NCI-H1048 (cell line): ENCODE measurements at places on chromosomes 7 and 10.

DNA sequence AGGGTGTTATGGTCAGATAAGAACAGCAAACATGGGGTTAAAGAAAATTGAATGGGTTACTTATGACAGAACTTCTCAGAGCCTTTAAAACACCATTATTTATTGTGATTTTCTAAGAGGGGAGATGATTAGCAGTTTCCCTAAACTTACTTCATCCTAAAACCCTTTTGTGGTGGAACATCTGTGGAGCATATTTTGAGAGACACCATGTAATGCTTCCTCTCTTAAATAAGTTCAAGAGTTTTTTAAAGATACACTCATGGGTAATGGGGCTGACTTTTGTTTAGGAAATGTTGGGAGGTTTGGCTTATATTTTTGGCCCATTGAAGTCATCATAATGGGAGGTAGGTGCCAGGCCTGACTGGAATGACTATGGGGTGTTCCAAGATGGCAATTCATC is 8.4 kb upstream of the PDCD4 start:
- DNase-seq, result no peak

DNA sequence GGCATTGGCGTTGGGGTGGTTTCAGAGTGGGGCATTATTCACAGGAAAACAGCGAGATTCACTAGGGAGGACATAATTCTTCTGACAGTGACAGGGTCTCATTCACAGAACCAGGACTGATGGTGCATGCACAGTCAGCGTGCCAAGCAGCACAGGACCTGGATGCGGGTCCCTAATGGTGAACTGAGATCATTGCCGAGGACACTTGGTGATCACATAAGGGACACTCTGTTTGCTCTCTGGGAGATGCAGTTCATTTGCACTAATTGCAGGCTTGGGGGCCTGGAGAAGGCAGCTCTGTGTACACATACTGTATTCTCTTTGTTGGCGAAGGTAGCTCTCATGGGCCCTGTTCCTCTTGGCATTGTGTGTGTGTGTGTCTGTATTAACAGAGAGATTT is 716.1 kb downstream of the PHTF2 start:
- DNase-seq, result no peak

- no peak for DNase-seq
These were observed 857 bp upstream of the FOXP2 start for GRCh38 chr7:114413761-114414155.

DNA sequence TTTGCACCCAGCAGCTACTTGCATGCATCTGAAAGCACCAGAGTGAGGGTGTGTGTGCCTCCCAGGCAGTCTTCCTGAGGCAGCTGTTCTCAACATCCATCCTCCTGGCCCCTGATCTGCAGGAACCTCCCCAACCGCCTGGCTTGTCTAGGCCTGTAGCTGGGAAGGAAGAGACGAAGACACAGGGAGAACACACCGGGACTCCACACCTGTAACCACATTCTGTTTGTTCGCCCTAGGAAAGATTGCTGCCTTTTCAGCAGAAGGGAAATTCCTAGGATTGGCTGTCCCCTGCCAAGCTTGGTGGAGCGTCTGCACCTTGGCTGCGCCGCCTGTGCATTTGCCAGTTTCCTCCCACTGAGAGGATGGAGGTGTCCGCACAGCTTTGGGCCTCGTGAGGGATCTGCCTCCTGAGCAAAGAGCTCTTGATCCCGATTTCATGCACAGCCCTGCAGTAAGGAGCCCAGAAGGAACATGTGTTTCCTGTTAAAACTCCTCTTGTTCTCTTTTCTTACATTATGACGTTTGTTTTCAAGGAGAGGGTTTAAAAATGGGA is 154.6 kb downstream of the TPST1 start:
- DNase-seq, result no peak

DNA sequence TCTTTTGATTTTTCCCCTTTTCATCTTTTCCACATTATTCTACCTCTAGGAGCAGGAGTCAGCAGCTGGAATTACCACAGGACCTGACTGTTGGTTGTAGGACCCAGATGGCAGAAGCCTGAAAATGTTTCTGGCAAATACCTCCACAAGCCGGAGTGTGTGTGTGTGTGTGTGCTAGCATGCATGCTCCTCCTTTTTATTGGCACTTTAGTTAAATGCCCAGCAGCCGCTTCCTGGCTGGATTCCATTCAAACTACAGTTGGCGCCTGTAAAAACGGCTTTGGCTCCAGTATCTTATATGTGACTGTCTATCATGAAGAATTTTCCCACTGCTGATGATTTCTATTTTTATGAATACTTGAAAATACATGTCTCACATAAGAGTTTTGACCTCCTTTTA is 319.7 kb upstream of the SP4 start:
- DNase-seq, result peak; percentile 39

- no peak for DNase-seq
These were observed 10.0 kb downstream of the SFTPD start for GRCh38 chr10:79938728-79939406.

- DNase-seq, result no peak
These were observed 49.8 kb downstream of the LHPP start for GRCh38 chr10:124511205-124512039.

- DNase-seq, result no peak
These were observed 7.2 kb upstream of the HGF start for GRCh38 chr7:81776948-81777630.

DNA sequence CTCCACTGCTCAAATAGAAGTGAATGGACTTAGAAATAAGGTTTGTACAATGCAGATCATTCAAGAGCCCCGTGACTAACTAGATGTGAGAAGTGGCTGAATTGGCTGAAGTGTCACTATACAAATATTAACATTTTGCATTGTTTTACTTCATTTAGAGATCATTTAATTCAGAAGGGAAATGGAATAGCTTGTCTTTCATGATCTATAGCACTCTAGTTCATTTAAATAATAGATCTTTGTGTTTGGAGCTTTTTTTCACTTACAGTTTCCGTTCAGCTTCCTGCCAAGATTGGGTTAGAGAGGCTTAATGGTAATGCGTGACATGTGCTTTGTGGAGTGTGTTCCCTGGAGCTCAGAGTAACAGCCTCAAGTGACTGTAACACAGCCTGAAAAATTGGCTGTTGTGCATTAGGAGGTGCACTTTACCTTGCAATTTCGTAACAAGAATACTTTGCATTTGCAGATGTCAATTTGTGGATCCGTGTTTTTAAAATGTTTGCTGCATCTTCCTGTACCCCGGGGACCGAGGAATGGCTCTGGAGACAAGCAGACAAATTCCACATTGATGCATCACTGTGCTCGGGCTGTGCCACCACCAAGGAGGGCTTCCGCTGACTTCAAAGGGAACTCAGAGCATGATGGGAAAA is 170.3 kb downstream of the NRP1 start:
- no peak for DNase-seq

DNA sequence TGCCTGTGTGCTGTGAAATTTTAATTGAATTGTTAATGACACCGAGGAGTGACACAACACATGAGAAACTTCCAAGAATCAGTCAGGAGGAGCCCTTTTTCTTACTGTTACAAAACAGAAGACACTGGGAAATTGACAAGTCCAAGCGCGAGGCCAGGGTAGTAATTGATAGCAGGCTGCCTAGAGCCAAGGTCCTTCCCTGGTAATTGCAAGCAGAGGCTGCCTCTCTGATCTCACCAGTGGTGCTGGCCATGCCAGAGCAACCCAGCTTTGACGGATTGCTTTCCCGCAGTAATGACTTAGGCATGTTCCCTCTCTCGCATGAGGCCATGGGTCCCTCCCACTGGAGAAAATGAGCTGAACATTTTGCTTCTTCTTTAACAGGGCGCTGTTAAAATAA is 111.5 kb downstream of the LRMDA start:
- DNase-seq, result no peak

DNA sequence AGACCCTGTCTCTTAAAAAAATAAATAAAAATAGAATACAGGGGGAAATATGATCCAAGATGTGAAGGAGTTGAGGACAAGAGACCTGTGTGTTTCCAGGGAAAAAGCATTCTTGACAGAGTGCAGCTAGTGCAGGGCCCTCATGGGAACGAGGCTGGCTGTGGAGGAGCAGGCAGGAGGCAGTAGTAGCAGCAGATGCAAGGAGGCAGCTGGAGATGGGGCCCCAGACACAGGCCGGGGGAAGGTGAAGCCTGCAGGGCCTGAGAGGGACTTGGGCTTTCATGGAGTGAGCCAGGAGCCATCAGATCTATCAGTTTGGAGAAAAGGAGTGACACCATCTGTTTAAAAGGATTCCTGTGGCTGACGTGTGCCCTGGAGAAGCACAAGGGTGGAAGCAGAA is 71.4 kb upstream of the ZNF438 start:
- DNase-seq, result no peak

DNA sequence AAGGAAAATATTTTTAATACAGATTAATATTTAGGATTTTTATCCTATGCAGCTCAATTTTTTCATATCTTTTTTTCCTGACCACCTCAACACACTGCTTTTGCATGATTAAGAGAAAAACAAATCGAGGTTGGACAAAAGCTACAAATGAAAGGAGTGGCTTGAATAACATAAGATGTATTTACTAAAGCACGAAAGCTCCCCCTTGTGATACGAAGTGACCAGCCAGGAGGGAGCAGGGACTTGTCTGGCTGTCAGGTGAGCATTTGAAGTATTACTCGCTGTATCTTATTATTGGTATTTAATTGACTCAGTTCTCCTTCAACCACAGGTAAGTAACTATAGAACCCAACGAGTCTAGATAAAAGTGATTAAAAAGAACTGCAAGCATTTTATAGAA is 265.2 kb upstream of the PHF14 start:
- DNase-seq, result no peak

GRCh38 chr10:1395481-1396296 is 339.5 kb downstream of the WDR37 start:
- no peak for DNase-seq

GRCh38 chr10:30683496-30683895 is 53.9 kb upstream of the LYZL2 start:
- DNase-seq, result no peak

DNA sequence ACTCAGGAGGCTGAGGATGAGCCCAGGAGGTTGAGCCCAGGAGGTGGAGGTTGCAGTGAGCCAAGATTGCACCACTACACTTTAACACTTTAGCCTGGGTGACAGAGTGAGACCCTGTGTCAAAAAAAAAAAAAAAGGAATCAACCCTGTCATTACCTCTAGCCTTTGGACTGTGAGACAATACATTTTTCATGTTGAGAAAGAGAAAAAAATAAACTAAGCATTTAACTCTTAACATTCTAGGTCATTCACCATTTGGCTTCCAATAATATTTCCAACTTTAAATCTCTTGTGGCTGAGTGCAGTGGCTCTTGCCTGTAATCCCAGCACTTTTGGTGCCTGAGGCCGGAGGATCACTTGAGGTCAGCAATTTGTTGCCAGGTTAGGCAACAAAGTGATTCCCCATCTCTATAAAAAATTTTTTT is 41.9 kb upstream of the TPST1 start:
- DNase-seq, result no peak

DNA sequence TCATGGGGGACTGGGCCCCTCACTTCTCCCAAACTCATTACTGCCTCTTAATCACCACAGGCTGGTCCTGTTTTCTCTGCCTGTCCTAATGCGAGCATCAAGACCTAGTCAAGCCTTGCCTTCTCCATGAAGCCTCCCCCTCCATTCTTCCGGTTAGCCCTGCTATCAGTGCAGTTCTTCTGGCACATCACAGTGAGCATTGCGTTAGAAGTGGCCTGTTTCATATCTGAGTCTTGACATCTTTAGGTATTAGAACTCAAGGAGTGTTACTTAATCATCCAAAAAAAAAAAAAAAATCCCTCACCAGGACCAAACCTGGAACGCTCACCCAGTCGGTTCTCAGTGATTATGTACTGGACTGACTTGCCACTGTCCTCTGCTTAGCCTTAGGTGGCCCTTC is 17.4 kb downstream of the SNX10 start:
- DNase-seq, result no peak

DNA sequence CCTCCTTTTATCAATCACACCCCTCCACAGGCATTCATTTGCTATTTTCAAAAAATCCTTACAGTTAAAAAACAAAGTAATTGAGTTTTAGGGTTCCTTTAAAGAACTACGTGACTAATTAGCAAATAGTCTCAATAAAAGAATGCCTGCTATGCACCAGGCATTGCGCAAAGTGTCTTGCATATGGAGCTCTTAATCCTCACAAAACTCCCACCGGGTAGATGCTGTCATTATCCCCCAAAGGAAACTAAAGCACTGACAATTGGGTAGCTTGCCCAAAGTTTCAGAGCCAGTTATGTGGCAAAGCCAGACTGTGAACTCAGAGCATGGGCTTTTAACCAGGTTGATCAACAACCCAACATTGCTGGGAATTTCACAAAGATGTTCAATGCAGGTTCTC is 305.7 kb downstream of the ELMO1 start:
- DNase-seq, result no peak

- DNase-seq, result no peak
These were observed 361.4 kb upstream of the ZNF32 start for GRCh38 chr10:44009891-44010632.

DNA sequence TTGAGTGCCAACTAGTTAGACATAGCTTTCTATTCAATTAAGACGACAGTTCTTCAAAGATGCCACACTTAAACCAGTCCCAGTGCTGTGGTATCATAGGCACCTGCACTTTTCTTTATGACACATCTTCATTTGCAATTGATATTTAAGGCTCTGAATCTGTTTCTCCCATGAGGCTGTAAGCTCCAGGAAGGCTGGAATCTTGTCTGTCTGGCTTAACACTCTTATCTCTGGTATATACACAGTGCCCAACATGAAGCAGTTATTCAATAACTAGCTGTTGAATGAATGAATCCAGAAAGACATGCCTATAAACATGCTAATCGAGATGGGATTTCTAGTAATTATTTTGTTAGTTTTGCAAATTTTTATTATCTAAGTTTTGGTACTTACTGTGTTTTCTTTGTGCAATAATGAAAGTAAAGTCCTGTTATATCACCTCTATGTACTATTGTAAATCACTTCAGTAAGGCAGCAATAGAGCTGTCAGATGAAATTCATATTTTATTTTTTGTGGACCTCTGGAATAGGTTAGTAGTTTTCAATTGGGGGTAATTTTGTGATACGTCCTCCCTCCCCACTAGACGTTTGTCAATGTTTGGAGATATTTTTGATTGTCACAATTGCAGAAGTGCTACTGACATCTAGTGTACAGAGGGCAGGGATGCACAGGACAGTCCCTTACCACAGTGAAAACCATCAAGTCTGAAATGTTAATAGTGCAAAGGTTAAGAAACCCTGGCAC is 51.3 kb upstream of the STEAP4 start:
- no peak for DNase-seq

DNA sequence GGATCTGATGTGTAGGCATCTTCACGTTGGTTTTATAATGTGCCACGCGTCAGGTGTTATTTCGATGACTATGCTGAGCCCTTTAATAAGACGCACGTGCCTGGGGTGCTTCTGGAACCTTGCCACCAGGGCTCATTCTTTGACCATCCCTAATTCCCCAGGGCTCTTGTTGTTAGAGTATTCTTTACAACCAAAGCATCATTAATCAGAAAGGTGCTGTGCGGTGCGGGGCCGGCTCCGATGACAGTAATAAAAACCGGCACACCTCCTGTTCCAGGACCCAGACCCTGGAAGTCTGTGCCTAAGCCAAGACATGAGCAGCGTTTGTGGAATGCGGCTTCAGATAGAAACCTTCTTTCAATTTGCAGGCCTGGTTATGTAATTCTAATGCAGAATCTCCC is 58.4 kb downstream of the MGMT start:
- no peak for DNase-seq
